ENCODE measurements at places on chromosomes 12 and 14.

GRCh38 chr12:122965321-122965751 lies 927 bp downstream of the ABCB9 start:
- DNase-seq, result no peak

- no peak for DNase-seq
Measured at GRCh38 chr14:97524589-97525319, 727.6 kb downstream of the VRK1 start.

DNA sequence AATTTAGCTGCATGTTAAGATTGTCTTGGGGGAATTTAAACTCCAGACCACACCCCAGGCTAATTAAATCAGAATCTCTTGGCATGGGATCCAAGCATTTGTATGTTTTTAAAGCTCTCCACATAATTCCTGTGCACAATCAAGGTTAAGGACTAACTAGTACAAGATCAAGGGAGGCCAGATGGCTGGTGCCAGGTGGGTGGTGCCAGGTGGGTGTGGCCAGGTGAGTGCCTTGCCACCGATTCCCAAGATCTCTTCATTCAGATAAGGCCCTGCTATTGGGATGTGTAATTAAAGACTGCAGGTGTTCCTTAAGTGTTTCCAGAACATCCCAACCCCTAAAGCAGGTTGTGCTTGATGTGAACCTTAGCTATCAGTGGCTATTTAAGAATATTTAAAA lies 75.1 kb downstream of the NRXN3 start:
- DNase-seq, result no peak

DNA sequence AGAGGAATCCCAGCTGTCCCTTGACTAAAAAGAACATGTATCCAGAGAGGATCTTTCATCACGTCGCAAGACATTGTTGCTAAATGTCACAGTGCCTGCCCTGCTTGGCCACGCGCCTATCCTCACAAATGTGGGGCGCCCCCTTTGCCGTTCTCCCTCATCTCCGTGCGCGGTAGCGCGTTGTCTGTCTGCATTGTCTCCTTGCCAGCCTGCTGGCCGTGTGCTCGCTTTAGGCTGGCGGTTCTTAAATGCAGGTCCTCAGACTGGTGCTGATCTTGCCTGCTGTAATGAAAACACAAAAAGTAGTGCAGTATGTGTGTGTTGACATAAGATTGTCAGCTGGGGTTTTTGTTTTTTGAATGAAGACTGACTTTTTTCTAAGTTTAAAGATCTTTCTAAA lies 198.2 kb upstream of the RGS6 start:
- DNase-seq, result no peak

DNA sequence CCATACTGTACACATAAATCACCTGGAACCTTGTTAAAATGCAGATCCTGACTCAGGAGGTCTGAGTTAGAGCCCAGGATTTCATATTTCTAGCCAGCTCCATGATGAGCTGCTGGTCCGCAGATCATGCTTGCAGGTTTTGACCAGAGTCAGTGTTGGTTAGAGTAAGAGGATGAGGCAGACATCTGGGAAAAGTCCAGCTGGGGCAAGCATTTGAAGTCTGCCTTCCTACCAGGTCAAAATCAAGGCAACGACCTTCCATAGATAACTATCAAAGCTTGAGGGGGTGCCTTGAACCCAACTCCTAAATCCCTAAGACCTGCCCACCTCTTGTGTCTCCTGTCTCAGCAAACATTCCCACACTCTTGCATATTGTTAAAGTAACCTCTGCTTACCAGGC lies 9.2 kb downstream of the OAS2 start:
- no peak for DNase-seq

GRCh38 chr14:74476607-74477006 lies 16.5 kb downstream of the NPC2 start:
- no peak for DNase-seq

GRCh38 chr14:59926534-59926933 lies 6.6 kb downstream of the LRRC9 start:
- DNase-seq, result no peak

- DNase-seq, result no peak
Measured at GRCh38 chr12:104501660-104502059, 44.9 kb downstream of the CHST11 start.

DNA sequence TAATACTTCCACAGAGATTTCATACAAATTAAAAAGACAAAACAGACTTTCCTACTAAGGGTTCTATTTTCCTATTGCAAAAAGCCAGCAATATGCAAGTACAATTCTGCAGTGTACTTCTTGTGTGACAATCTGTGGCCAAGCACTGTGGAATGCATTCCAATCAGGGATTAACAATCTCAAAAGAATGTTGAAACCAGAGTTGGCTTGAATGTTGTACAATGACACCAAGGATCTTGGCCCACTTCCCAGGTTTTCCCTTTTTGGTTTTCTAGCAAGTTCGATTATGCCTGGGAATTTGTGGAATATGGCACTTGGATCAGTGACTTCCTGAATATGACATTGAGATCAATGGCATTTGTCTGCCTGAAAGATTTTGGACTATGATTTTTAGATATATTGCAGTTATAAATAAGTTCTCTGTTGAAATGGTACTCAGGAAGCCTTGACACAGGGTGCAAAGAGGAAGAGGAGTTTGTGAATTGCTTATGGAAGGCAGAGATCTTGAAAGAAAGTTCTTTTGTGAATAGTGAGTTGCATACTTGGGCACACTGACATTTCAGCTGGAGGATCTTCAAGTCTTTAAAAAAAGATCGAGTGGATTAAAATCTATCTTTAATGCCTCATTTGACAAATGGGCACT lies 81.4 kb upstream of the FERMT2 start:
- no peak for DNase-seq

DNA sequence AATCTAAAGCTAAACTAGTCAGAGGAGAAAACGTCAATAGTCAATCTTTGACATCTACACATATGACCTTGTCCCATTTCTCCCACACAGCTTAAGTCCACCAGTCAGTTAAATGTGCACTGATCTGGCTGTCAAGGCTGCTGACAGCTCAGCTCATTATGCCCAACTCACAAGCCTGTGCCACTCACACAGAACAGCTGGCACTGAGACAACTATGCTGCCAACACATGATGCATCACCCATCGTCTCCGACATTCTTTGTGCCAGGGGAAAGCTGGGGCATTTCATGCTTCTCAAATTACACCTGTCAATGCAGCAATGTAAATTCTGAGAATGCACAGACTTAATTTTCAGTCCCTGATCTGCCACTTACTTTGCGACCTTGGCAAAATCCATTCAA lies 25.3 kb downstream of the GNS start:
- peak; percentile 23 for DNase-seq

- no peak for DNase-seq
Measured at GRCh38 chr14:96580566-96580965, 78.4 kb downstream of the PAPOLA start.

GRCh38 chr14:92866901-92867865 lies 55.8 kb upstream of the CHGA start:
- no peak for DNase-seq

GRCh38 chr12:26810330-26810729 lies 22.7 kb downstream of the ITPR2 start:
- no peak for DNase-seq

- DNase-seq, result no peak
Measured at GRCh38 chr12:6535697-6535946, 1.3 kb downstream of the GAPDH start.

GRCh38 chr14:25039933-25040332 lies 10.0 kb downstream of the STXBP6 start:
- DNase-seq, result no peak

DNA sequence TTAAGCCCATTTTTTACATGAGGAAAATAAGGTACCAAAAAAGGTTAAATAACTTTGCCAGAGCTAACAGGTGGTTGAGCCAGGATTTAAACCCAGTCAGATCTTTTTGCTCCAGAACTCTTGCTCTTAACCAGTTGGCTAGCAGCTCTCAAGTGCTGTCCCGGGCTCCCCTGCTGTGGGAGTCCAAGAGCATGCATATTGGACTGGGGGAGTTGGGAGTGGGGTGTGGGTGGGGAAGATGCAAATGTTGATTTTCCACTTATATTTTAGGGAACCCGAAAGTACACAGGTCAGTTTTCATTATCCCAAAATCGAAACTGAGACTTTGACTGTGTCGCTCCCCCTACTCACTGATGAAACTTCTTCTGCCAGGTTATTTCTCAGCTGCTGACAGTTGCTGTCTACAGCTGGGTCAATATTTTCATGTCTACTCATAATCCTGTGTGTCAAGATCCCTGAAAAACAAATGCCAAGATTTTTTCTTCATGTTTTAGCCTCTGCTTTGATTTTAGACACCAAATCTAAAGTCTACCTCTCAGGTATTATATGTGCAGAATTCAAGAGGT lies 172.3 kb upstream of the TMPO start:
- no peak for DNase-seq

- DNase-seq, result no peak
Measured at GRCh38 chr12:32901553-32901952, 5.0 kb upstream of the PKP2 start.

- DNase-seq, result no peak
Measured at GRCh38 chr12:85531341-85531740, 251.3 kb downstream of the ALX1 start.

- no peak for DNase-seq
Measured at GRCh38 chr12:52434081-52434733, at the start of gene KRT75. TSS of gene KRT75 (minus strand) at chr12:52434371. CDS start at chr12:52434304, 67 bp downstream.

- DNase-seq, result no peak
Measured at GRCh38 chr12:75414671-75415070, 23.8 kb downstream of the GLIPR1L2 start.

DNA sequence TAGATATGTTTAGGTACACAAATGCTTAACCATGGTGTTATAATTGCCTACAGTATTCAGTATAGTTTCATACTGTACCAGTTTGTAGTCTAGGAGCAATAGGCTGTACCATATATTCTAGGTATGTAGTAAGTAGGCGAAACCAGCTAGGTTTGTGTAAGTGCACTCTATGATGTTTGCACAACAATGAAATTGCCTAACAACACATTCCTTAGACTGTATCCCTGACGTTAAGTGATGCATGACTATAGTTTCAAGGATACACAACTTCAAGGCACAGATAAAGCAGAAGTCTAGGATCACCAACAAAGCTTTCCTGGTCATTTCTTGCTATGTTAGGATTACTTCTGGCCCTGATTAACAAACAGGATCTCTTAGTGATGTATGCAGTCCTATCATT lies 135.1 kb downstream of the SLC38A1 start:
- no peak for DNase-seq

DNA sequence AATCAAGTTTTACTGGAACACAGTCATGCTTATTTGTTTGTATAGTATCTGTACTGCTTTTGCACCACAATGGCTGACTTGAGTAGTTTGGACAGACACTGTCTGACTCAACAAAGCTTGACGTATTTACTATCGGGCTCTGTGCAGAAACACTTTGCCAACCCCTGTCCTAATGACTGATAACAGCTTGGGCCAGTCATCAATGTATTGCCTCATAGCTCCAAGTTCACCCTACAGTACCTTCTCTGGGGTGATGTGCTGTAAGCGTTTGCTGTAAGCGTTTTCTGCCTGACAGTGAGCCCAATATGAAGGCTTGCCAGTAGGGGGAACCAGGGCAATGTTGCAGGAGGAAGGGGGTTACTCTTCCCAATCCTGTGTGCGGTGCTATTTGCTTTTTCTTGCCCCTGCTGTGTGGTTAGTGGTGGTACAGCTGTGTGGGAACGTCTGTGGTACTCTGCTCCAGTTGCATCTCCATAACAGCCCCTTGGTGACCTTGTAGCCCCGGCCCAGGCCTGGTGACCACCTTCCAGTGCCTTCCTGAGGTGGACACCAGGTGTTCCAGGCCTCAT lies 5.4 kb upstream of the CCDC177 start:
- no peak for DNase-seq

DNA sequence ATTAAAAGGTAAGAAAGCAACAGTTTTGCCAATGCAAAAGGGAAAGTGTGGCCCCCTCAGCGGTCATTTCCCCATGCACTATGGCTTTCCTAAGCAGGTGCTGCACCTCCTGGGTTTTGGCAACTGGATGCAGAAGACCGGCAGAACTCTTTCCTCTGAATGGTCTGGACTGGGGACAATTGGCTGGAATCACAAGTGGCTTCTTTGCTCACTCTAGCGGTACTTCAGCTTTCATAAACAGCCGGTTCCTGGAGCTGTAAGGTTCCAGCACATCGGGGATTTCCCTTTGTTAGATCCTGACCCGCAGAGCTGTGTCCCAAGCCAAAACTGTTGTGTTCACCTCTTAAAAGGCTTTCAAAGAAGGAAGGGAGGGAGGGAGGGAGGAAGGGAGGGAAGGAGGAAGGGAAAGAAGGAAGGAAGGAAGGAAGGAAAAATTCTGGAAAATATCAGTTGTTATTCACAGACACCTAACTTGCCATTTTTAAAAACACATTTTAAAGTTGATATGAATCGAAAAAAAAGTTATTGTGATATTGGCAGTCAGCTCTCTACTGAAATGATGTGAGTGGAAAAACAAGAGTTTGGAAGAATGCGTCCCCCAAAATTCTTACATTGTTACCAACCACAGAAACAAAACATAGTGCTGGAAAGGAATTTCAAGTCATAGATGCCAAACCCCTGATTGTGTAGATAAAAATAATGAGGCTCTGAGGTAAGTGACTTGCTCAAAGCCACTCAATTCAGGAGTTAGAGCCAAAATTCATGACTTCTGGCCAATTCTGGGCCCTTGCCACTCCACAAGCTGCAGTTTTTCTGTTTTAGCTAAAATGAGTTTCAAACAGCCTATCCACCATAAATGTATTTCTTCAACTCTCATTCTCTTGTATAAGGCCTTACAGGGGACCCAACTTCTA lies 220.6 kb upstream of the HMGA2 start:
- no peak for DNase-seq

DNA sequence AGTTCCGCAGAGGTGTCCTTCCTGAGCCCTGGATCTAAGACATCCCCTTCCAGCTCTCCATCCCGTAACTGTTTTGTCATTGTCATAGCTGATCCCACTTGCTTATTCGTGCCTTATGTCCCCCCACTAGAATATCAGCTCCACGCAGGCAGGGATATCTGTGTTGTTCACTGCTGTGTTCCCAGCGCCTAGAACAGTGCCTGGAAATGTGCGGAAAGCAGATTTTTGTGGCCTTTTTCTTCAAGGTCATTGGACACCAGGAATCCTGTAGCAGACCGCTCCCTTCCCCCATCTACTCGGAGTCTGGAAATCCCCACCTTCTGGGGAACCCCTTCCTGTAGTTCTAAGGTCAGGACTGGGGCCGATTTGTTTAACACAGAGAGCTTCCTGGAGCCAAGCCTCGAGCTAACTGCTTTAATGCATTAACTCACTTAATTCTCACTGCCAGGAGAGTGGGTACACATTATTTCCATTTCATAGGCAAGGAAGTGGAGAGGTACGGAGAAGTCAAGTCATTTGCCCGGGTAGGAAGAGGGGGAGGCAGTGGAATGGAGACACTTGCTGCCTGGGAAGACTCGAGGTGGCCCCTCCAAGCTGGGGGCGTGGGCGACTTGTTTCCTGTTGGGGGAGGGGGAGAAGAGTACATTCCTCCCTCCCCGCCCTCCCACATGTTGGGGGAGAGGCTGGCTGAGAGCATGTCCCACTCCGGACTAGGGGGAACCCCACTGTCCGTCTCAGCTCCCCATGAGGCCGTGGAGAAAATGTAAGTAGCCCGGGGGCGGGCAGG lies 1.2 kb upstream of the SH2B3 start:
- no peak for DNase-seq

Measured in thoracic aorta (tissue), 2 donors.